NCI-H1092 treated with DMSO at 0.1 percent for 48 hours (cell line): ENCODE measurements at places on chromosomes 6 and 20.

- no peak for DNase-seq
These were observed 112.3 kb downstream of the CBLN4 start for GRCh38 chr20:55893031-55893430.

- DNase-seq = no peak
These were observed 53.6 kb downstream of the MDGA1 start for GRCh38 chr6:37643851-37644672.

DNA sequence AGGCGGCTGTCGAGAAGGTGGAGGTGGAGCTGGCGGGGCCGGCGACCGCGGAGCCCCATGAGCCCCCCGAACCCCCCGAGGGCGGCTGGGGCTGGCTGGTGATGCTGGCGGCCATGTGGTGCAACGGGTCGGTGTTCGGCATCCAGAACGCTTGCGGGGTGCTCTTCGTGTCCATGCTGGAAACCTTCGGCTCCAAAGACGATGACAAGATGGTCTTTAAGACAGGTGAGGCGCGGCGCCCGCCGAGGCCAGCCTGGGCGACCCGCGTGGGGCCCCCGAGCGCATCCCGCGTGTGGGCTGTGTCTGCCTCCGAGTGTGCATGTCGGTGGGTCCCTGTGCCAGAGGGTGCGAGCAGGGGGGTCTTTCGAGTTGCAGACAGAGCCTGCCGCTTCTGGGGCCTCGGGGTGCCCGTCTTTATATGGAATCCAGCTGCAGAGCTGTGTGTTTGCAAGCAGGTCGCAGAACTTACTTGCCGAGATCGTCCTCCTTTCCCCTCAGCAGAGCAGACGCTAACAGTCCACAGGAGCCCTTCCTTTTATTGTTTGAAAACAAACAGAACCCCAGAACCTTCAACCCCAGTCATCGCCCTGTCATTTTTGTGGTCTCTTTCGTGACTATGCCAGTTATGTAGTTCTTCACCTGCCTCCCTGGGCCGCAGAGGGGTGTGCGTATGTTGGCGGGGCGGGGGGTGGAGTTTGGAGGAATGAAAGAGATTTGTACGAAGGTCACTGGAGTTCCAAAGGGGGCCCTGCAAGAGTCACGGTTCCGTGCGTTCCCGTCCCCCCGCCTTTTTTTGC lies 766 bp downstream of the SLC16A10 start:
- peak; percentile 7 for DNase-seq

- DNase-seq = no peak
These were observed 809 bp downstream of the SRPK1 start for GRCh38 chr6:35919827-35920751.

- no peak for DNase-seq
These were observed 56.8 kb downstream of the UTRN start for GRCh38 chr6:144341831-144342527.
